Stimulated activated CD8-positive, alpha-beta memory T cell treated with anti-CD3 and anti-CD28 coated beads, Interleukin-4, amount 100 ng/mL, for 4 hours (primary cell): ENCODE measurements at places on chromosomes 4 and X.

GRCh38 chr4:84596826-84597225 is 13.9 kb downstream of the CDS1 start:
- no peak for DNase-seq

- DNase-seq, result no peak
Observed at GRCh38 chr4:156635051-156635450, 336.5 kb downstream of the PDGFC start.

DNA sequence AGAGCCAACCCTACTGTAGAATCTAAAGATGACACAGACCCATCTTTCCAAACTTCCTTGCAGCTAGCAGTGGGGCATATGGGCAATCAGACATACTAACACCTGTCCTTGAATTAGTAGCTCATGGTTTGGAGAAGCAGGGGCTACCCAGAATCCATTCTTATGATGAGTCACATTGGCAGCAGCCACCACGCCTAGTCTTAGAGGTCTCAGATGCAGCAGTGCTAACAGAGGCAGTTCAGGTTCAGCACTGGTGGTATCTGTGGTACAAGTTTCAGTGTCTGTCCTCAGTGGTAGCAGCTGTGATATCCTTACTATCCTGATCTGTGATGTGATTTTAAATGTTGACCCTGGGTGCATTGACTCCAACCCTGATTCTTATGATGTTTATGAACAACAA is 68.1 kb downstream of the FRMPD4 start:
- no peak for DNase-seq

DNA sequence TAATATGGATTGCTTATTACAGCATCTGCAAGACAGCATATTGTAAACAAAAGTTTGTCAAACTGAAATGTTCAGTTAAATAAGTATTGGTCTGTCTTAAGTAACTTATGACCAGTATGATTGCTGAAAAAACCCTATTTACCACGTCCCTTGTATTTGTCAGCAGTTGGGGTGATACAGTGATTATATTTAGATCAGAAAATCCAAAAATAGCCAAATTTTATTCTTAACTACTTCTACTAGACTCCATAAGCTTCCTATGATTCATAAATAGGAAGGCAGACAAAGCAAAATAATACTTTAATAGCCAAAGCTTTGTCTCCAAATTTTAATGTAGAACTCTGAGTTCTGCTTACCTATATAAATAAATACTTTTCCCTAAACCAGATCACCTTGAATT is 45.3 kb downstream of the TBCK start:
- no peak for DNase-seq

- no peak for DNase-seq
Observed at GRCh38 chr4:98786866-98787265, 128.5 kb upstream of the TSPAN5 start.
